CD4-positive, alpha-beta T cell treated with Interleukin-4 for 4 hours (primary cell): ENCODE measurements at places on chromosomes 4 and X.

- no peak for DNase-seq
Observed at GRCh38 chr4:157961229-157961990, 211.4 kb downstream of the GASK1B start.

DNA sequence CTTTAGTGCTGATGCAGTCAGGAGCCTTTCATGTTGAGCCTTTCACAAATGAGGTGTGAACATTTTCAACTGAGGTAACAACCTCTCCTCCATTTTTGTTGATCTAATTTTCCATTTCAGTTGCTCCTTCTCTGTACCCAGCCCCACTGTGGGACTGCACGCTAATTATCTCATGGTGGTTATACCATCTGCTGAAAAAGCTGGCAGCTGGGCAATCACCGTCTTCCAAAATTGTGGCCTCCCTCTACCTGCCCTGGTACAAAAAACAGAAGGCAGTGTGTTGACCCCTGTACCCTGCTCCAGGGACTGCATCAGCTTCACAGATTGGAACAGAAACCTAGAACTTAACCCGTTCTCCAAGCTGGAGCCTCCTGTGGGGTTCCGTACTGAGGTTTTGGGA lies 72.4 kb upstream of the LONRF3 start:
- no peak for DNase-seq

DNA sequence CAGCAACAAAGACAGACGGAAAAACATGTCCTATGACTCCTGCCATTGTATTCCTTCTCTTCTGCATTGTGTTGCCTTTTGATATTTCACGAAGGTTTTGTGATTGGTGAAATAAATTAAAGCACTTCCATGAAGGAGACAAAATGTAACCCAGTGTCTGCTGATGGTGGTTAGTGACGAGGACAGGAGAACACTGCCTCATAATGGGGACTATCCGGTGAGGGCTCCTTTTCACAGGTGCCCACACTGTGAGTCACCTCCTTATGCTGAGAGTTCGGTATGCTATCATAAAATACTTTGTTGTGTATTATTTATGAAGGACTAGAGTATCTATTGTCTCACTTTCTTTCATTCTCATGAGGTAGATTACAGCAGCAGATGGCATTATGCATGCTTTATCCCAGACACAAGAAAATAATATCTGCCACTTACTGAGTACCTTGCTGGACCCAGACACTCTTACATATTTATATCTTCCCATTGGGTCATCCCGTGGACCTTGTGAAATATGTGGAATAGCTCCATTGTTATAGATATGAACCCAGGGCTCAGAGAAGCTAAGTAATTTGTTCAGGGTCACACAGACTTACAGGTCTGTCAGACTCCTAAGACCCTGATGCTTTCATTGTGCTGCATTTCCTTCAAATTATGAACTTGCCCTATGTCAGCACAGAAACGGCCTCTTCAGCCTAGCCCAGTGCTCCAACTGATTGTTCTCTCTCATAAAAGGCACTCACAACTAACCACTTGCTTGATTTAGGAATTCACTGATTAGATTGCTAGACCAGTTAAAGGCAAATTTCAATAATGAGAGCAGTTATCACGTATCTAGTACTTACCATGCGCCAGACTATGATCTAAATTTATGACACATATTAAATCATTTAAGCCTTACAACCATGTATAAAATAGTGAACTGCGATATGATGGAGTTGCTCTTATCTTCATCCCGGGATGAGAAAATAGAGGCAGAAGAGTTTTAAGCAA lies 31.2 kb downstream of the PLS3 start:
- DNase-seq, result no peak

DNA sequence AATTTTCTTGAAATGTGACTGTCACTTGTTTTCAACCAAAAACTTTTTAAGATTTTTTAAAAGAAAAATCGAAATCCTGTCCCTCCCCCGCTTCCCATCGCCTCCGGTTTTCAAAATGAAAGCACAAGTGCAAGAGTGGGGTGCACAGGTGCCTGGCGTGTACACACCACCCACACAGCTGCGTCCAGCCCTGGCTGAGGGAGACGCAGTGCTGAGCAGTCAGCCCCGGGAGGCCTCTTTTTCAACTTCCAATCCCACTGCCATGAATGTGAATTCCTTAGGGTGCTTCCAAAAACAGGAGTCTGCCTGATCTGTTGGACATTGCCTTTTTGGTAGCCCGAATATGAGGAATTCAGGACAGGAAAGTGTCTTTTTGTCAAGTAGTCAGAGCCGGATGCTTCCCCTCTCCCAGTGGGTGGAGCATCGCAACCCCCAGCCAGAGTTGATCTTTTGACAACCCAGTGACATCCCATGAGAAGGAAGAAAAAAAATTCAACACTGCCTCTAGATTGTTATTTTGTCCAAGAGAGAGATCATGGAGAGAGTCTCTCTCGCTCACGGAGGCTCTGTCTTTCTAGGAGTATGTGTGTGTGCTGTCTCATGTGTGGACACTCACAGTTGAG lies 8.9 kb downstream of the PRRG3 start:
- DNase-seq, result no peak

DNA sequence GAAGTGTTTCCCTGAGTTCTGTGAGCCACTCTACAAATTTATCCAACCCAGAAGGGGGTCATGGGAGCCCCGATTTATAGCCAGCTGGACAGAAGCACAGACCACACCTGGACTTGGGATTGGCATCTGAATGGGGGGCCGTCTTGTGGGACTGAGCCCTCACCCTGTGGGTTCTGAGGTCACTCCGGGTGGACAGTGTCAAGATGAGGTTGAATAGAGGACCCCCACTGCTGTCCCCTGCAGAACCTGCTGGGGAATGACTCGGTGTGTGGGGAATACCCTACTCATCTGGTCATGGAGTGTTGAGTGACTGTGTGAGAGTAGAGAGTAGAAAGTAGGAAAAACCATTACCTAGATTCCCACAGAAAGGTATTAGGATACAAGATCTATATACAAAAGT lies 67.5 kb downstream of the ZFYVE28 start:
- no peak for DNase-seq

- no peak for DNase-seq
Observed at GRCh38 chr4:159343116-159343515, 240.2 kb downstream of the RAPGEF2 start.

GRCh38 chr4:173252024-173252935 lies 81.9 kb downstream of the HMGB2 start:
- no peak for DNase-seq

GRCh38 chr4:170272959-170273358 lies 183.2 kb upstream of the AADAT start:
- no peak for DNase-seq

DNA sequence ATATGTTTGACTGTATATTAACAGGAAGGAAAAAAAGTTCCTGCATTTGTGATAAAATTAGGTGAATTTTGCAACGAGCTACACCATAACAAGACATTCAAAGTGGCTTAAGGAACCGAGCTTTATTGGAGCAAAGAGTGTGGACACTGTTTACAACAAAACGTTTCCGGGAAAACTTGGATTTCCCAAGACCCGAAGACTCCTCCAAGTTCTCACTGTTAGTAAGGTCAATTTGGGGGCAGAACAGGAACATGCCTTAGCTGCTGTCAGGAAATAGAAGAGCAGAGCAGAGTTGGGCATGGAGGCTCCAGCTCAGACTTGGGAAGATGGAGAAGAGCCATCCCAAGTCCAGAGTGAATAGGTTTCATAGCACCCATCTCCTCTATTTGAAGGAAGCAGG lies 16.5 kb downstream of the ADH6 start:
- no peak for DNase-seq

GRCh38 chrX:48989483-48989882 lies 12.6 kb downstream of the GRIPAP1 start:
- DNase-seq, result no peak

- DNase-seq, result no peak
Observed at GRCh38 chr4:26157541-26157940, 163.3 kb upstream of the RBPJ start.

- no peak for DNase-seq
Observed at GRCh38 chrX:13360146-13360545, 40.3 kb upstream of the ATXN3L start.

GRCh38 chrX:71493111-71493613 lies 39.7 kb upstream of the OGT start:
- no peak for DNase-seq

GRCh38 chr4:138959097-138959815 lies 56.3 kb upstream of the NOCT start:
- DNase-seq, result no peak

DNA sequence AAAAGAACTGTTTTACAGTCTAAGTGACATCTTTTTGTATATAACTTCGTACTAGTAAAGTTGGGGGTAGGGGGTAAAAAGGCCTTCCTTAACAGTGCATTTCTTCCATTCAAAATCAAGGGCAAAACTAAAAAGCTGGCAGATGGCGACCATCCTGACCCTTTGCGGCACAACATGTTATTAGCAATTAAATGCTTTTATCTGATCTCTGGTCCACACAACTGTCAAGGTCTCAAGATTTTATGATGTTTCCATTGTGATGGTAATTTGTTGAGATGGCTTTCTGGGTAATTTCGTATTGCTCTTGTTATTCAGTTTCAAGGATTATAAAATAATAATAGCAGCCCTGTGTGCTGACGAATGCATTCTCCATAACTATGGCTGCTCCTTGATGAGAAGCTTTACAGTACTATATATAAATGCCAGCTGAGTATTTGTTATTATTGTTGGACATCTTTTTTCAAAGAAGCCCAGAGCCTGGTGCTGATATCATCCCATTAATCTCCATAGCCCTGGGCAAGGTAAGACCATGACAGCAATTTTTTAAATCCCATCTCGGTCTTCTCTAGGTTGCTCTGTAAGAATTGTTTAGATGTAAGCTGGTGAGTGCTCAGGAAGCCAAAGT lies 89.5 kb downstream of the CBR4 start:
- DNase-seq, result no peak

DNA sequence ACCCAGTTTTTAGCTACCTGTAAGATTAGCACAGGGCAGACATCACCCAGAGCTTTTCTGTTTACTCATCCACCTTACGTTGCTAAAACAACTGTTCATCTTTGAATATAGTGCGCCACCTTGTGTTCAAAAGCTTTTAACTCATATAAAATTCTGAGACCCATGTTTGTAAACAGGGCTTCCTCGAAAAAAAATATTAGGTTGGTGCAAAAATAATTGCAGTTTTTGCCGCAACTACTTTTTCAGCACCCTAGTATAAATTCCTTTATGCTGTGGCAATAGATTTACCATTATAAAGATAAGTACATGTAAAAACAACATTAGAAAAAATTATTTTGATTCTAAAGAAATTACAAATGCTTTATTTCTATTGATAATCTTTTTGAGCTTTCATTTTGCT lies 147.9 kb downstream of the LRBA start:
- DNase-seq, result peak; percentile 85

DNA sequence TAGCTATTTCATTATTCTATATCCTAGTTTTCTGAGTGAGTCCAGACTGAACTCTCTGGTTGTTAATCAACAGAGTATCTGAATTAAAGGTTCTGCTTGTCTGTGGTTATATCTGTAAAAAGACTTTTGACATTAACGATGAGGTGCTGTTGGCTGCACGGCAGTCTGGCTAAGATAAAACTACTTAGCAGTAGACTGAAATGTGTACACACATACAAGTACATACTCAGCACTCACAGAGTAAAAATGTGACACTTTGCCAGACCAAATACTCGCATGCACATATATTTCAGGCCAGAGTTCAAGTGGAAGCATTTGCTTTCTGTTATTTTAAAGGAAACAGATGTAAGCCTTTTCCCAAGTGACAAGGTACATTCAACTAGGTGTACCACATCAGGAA lies 80.5 kb downstream of the PRDM5 start:
- DNase-seq, result no peak

- no peak for DNase-seq
Observed at GRCh38 chr4:15925830-15926229, 12.7 kb downstream of the FGFBP1 start.

DNA sequence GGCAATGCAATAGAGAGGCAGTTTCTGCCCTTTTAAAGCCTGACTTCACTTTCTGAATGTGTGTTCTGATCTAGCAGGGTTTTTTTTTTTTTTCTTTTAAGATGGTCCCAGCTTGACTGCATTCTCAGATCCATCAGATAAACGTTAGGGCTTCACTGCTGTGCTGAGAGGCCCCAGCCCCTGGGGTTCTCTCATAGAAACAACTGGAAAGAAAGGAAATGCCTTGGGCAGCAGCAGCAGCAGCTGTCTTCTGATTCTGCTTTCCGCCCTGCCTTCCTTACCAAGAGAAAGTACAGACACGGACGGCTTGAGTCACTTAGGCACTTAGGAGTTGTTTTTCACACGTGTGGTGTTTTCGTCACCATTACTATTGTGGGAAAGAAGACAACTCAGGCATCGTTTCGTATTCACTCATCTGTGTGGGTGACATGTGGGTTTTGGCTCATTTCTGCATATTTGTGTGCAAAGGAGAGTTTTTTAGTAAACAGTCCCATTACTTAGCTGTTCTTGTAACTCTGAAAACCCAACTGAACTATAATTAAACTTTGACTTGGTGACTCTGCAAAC lies 172.0 kb downstream of the PTTG2 start:
- DNase-seq, result peak; percentile 91

DNA sequence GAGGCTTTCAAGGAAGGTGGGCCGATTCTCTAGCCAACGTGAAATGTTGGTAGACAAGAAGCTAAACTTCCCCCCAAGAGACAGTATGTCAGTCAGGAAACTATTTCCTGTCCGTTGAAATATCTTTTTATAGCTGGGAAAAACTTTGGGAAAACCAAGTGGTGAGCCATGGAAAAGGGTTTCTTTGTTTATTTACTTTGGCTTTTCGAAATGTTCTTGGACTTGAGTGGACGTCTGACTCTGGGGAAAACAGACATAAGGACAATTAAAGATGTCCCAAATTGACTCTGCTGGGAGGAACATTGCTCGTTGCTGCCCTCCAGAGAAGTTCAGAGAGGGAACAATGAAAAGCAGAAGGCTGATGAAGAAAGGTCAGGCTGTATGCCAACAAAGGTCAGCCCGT lies 295.4 kb downstream of the RAPGEF2 start:
- DNase-seq, result no peak

- no peak for DNase-seq
Observed at GRCh38 chr4:3811621-3812020, 45.4 kb downstream of the ADRA2C start.

DNA sequence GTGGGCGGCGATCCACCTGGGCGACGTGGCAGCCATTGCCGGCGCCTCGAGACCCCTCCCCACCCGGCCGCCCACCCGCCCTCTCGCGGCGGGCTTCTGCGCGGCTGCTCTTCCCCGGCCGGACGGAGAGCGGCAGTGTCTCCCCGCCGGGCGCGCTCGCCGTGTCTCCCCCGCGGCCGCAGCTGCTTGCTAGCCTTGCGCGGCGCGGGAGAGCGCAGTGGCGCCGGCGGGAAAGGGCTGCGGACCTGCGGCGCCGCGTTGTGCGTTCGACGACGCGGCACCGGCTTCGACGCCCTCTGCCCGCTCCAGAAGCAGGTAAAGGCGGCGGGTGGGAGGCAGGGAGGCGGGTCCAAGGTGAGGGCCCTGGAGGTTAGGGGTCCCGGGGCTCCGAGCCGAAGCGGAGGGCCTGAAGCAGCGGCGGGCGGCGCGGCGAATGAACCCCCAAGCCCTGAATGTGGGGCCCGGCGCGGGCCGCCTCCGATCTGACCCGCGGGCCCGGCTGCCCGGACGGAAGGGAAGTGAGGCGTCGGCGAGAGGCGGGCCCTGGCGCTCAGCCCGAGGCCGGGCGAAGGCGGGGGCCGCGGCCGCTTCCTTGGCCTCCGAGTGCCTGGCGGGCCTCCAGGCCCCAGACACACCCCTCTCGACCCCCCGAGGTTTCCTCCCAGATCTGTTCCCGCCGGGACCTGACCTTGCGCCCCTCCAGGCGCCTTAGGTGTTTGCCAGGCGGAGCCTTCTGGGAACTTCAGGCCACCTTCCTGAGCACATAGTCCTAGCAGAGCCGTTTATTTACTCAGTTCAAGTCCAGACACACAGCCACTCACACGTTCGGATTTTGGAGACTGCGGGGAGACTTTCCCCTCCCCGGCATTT lies at the start of gene N4BP2:
TSS of gene N4BP2 (plus strand) at position 135 of the 870 bp plus-strand sequence. CDS start 40,491 bp downstream, outside the sequence.
- DNase-seq, result peak; percentile 64
